ENCODE measurements at places on chromosomes 1 and 21. TPM values are rescaled to one million over a fixed set of nuclear protein-coding genes. Genes with fewer than 3 reads are reported as not detected.

GRCh38 chr1:70874063-70874462, 173.6 kb downstream of the PTGER3 start:
- DNase-seq: no peak

GRCh38 chr1:173477286-173478093, at the start of gene PRDX6:
TSS of gene PRDX6 (plus strand) at chr1:173477335. CDS start at chr1:173477398, 63 bp downstream.
- DNase-seq: peak; percentile 88

IFI44L gene
- 4.4 TPM for total RNA-seq

DNA sequence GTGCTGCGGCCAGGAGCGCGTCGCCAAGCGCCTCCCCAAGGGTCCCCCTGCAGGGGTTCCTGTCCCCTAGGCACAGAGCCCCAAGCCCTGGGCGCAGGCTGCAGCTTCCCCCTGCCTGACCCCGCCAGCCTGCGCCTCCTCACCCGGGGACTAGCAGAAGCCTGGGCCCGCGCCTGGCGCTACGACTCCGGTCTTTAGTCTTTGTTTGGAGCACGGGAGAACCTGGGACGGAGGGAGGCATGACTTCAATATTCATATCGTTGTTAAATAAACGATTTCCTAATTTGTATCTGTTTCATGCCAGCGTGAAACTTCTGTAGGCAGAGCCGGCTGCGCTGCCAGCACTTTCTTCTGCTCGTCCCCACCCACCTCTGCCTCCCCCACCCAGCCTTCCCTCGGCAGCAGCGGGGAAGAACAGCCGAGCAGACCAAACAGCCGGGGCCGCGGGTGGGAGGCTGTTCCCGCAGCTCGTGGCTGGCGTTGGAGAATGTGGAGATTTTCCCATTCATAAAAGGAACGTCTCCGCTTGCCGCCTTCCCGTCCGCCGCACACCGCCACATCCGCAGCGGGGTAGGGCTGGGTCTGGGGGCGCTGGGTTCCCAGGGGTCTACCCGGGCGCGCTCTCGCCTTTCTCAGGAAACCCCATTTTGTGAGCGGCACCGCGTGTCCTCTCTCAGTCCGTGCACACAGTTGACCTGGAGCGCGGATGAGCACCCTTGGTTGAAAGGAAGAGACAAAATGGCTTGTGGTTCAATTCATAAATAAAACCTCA, 777 bp upstream of the TRIM67 start:
- no peak for DNase-seq

ARHGEF16 gene
- 81.4 TPM for total RNA-seq

DNA sequence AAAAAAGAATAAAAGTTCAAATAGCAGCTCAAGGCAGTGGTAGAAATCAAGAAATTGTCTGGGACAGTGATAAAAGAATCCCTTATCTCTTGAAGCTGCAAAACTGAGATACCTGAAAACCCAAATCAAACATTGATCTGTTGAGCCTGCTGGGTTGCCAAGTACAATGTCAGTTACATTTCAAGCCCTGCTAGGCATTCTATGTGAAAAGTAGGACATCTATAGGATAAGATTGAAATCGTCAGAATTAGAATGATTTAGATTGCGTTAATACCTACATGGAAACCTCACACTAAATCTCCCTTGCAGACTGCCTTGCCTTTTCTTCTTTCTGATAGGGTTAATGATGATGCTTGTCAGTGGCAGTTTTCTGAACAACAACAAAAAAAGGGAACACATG, 1684.4 kb upstream of the B3GALT2 start:
- DNase-seq: no peak

SPRR1A gene
- not detected for total RNA-seq

GRCh38 chr1:2961661-2962060, 59.6 kb upstream of the ACTRT2 start:
- no peak for DNase-seq

FCRL4 gene
- total RNA-seq: not detected

GRCh38 chr1:156152628-156153027, 757 bp upstream of the SEMA4A start:
- DNase-seq: no peak

DNA sequence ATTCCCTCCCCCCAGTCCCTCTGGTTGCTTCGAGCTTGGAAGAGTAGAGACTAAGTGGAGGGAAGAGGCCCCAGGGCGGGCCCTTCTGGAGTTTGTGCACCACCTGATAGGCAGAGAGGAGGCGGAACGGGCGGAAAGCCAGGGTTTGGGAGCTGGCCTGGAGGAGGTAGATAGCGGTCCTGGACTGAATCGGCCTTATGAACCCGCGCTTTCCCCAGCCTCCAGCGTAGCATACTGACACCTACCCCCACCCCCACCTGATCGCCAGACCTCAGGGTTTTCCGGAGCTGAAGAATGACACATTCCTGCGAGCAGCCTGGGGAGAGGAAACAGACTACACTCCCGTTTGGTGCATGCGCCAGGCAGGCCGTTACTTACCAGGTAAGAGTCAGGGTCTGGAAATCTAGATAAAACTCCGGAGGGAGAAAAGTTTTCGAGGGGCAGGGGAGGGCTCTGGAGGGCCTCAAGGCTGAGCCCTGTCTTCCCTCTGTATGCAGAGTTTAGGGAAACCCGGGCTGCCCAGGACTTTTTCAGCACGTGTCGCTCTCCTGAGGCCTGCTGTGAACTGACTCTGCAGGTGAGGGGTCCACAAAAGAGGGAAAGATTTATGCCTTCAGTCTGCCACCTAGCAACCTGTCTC, 705 bp downstream of the UROD start:
- DNase-seq: peak; percentile 51

- no peak for DNase-seq
These were observed 1579.9 kb downstream of the MRPL39 start for GRCh38 chr21:24027396-24027795.

OR2L2 gene
- total RNA-seq: 0.06 TPM

CYP2J2 gene
- 14.6 TPM for total RNA-seq

All from mucosa of gallbladder (tissue), 1 donor.